CD4-positive, alpha-beta memory T cell (primary cell): ENCODE measurements at places on chromosomes 16 and 17.

DNA sequence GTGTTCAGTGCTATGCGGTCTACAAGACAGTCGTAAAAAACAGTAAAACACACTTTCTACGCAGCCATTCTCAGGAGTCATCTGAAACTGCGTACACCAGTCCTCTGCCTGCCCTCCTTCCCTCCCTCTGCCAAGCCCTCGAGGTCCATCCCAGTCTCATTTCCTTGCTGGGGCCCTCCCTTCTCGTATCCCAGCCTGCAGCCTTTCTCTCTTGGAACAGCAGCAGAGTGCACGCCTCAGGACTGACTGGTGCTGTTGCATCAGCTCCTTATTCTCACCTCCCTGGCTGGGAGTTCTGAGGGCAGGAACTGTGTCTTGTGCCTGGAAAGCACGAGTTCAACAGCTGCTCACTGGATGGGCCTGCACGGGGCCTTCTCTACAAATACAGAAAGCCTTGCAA is 12.5 kb downstream of the FAHD1 start:
- DNase-seq, result no peak

DNA sequence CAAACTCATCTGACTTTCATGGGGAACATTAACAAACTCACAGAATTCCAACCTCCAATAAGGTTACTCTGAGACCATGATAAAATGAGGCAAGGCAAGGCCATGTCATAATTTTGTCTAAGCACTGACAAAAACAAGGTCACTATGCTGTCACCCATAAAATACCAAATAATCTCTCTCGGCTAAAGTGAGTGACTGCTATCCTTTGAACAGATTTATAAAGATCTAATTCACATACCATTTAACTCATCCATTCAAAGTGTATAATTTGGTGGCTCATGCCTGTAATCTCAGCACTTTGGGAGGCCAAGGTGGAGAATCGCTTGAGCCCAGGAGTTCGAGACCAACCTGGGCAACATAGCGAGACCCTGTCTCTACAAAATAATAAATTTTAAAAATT is 20.6 kb upstream of the CA4 start:
- no peak for DNase-seq

- no peak for DNase-seq
Observed at GRCh38 chr16:59645194-59645593, 911.1 kb upstream of the GOT2 start.

GRCh38 chr17:13678361-13678760 is 76.6 kb upstream of the HS3ST3A1 start:
- no peak for DNase-seq
